ENCODE measurements at places on chromosomes 3 and 15.

DNA sequence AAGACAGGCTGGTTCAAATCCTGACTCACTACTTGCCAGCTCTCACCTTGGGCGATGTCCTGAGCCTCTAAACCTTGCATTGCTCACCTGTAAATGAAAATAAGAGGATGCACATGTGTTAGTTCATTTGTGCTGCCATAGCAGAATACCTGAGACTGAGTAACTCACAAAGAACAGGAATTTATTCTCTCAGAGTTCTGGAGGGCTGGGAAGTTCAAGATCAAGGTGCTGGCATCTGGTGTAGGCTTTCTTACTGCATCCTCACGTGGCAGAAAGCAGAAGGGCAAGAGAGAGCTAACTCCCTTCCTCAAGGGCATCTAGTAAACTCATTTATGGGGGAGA lies 222.7 kb downstream of the MTHFS start:
- DNase-seq: no peak

GRCh38 chr15:75058127-75058905 lies 34.9 kb downstream of the PPCDC start:
- no peak for DNase-seq

GRCh38 chr15:25366058-25366457 lies 72.8 kb downstream of the UBE3A start:
- no peak for DNase-seq

GRCh38 chr3:99419116-99419515 lies 219.3 kb upstream of the COL8A1 start:
- DNase-seq: no peak

DNA sequence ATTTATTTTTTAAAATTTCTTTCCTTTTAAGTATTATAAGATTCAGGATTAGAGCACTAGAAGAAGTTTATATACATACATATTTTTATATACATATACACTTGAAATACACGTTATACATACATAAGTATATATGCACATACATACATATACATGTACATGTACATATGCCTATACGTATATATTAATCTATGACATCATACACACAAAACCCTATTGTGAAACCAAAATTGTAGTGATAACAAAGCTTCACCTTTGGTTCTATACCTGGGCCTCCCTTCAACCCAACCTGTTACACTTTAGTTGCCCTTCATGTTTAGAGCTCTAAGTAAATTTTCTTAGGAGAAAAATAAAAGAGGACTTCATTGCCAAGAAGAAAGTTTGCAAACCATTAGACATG lies 17.0 kb downstream of the AADACL2 start:
- no peak for DNase-seq

- no peak for DNase-seq
Measured at GRCh38 chr15:81282911-81283310, 41.0 kb downstream of the STARD5 start.

GRCh38 chr15:71143373-71144310 lies 28.4 kb downstream of the THSD4 start:
- DNase-seq: no peak

- peak; percentile 23 for DNase-seq
Measured at GRCh38 chr3:156150434-156151066, 30.2 kb downstream of the KCNAB1 start.

DNA sequence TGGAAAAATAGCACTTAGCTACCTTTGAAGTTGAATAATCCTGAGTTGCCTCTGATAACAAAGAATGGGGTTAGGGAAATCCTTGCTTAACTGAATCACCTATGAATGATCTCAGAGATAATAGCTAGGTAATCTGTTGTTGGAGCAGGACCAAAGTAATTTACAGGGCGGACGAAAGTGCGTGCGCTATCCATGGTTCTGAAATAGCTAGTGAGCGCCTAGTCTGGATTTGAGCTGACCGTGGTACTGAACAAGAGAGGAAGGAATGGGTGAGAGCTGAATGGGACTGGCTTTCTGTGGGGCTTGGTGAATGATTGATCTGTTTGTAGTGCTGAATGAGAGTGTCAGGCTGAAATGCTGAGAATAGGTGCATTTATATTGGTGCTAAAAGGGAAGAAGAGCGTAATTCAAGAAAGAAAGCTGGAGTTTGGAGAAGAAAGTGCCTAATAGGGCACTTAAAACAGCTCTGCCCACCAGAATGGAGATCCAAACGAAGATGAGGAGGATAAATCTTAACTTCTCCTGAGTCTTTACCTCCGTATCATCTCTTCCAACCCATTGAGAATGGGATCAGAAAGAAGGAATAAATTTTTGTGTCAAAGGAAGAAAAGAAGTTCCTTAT lies 10.1 kb downstream of the SCN10A start:
- DNase-seq: peak; percentile 46

GRCh38 chr15:72176159-72176558 lies 21.4 kb downstream of the GRAMD2A start:
- DNase-seq: no peak

GRCh38 chr3:77871436-77871835 lies 831.5 kb downstream of the ROBO2 start:
- no peak for DNase-seq

- no peak for DNase-seq
Measured at GRCh38 chr3:123419181-123419849, 29.6 kb downstream of the ADCY5 start.

DNA sequence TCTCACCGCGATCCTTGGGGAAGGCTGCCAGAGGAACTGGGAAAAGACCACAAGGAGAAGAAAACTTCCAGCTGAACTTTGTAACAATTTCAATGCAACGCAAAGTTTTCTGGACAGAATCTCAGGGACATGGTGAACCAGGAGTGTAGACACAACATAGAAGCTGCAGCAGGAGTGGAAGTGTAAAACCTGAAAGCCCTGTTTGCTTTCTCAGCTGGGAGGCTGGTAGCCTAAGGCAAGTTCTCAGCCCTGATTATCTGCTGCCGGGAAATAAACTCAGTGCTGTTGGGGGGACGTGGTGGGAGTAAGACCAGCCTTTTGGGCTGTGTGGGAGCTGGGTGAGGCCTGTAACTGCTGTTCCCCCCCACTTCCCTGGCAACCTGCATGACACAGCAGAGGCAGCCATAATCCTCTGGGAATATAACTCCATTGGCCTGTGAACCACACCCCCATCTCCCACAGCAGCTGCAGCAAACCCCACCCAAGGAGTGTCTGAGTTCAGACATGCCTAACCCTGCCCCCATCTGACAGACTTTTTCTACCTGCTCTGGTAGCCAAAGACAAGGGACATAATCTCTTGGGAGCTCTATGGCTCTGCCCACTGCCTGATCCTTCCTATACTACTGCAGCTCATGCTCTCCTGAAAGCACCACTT lies 106.7 kb downstream of the ZNF621 start:
- no peak for DNase-seq

GRCh38 chr15:72785432-72785831 lies 1.9 kb upstream of the ADPGK start:
- DNase-seq: peak; percentile 15

DNA sequence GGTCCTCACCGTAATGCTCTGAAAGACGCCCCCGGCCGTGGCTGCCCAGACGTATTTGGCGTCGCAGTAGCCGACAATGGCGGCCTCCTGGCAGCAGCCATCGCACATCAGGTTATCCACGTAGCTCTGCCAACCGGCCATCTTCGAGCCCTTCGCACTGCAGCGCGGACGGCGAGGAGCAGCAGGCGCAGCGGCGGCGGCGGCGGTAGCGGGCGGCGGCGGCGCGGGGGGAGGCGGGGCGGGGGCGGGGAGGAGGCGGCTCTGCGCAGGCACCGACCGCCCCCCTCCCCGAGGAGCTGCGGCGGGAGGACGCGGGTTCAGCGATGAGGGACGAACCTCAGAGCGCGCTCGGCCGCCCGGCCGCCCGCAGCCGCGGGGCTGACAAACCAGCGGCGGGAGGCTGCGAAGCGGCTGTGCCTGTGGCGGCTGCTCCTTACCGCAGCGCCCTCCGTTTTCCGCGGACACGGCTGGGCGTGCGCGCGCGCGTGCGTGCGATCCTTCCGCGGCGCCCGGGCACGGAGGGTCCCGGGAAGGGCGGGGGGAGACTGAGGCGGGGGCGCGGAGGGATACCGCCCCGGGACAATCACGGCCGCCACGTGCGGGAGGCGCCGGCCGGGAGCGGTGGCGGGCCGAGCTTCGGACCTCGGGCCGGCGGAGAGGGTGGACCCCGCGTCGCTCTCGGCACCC lies at the start of gene PFN2:
Gene PFN2, minus strand, starts transcription at position 180 of the 687 bp plus-strand sequence. Its CDS starts 39 bp downstream, at position 141.
- peak; percentile 38 for DNase-seq

DNA sequence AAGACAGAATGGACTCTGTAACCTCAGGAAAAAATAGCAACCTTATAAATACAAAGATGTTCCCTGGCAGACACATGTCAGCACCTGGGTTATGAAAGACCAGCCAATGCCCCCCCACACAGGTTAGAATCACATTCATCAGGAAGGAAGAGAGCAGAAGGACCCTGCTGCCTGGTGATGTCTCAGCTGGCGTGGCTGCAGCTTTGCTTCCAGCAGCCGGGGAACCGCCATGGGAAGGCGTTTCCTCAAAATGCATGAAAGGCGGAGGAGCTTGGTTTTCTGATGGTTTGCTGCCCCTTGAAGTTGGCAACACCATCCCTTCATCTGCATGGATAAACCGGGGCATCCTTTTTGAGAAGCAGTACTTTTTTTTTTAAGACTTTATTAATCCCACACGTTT lies 10.9 kb upstream of the NSMCE3 start:
- no peak for DNase-seq

DNA sequence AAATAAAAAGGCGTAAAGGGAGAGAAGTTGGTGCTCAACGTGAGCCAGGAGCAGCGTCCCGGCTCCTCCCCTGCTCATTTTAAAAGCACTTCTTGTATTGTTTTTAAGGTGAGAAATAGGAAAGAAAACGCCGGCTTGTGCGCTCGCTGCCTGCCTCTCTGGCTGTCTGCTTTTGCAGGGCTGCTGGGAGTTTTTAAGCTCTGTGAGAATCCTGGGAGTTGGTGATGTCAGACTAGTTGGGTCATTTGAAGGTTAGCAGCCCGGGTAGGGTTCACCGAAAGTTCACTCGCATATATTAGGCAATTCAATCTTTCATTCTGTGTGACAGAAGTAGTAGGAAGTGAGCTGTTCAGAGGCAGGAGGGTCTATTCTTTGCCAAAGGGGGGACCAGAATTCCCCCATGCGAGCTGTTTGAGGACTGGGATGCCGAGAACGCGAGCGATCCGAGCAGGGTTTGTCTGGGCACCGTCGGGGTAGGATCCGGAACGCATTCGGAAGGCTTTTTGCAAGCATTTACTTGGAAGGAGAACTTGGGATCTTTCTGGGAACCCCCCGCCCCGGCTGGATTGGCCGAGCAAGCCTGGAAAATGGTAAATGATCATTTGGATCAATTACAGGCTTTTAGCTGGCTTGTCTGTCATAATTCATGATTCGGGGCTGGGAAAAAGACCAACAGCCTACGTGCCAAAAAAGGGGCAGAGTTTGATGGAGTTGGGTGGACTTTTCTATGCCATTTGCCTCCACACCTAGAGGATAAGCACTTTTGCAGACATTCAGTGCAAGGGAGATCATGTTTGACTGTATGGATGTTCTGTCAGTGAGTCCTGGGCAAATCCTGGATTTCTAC lies at the start of gene RARB:
Gene RARB, plus strand, starts transcription at position 322 of the 847 bp plus-strand sequence. Its CDS starts 469 bp downstream, at position 791.
- peak; percentile 41 for DNase-seq

All from AG04450 (cell line).